ENCODE measurements at places on chromosomes 6 and 20.
A peak's percentile ranks its signal among the peaks of the same experiment; 100 is the strongest.

GRCh38 chr6:89375427-89376267 lies 23.1 kb upstream of the UBE2J1 start:
- no peak for DNase-seq

GRCh38 chr20:32526541-32526940 lies 58.6 kb downstream of the NOL4L start:
- no peak for DNase-seq

- no peak for DNase-seq
These were observed 156.2 kb upstream of the PLCB4 start for GRCh38 chr20:8912731-8913130.

DNA sequence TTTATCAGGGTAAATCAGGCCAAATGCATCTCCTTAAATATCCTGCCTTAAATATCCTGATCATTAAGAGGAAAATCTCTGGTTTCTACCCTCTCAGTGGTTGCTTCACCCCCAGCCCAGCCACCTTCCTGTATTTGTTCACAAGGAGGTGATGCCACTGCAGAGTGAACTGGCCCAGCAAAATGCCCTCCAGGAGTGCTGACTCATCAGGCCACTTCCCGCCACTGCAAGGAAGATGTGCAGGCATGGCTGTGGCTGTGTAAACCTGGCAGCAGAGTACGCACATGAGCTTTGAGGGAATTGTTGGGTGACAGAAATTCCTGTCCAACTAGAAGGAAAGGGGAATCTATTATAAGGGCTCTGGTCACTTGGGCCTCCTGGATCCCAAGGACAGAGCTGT lies 13.8 kb downstream of the NQO2 start:
- peak; percentile 59 for DNase-seq

GRCh38 chr6:45351667-45352066 lies 23.5 kb downstream of the RUNX2 start:
- no peak for DNase-seq

GRCh38 chr20:5870568-5870981 lies 79.8 kb downstream of the TRMT6 start:
- no peak for DNase-seq

GRCh38 chr20:33725607-33726264 lies 5.6 kb upstream of the PXMP4 start:
- DNase-seq: no peak

- no peak for DNase-seq
These were observed 15.2 kb downstream of the ID1 start for GRCh38 chr20:31620246-31620645.

DNA sequence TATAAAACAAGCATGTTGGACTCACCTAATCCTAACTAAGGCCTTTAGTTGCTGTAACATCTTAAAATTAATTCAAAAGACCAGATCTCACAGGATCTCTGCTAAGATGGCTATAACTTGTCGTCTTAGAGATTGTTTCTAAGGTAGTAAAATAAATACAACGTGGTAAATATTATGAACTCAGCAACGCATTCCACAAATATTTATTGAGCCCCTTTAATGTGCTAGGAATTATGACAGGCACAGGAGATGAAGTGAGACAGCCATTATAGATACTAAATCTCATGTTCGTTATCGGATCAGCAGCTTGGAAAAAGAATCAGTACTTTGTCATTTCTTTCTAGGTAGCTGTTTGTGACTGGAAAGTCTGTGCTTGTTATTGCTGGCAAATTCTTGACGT lies 20.9 kb upstream of the MCM3 start:
- DNase-seq: no peak

Measured in sciatic nerve (tissue), 2 donors.